ENCODE measurements at places on chromosomes 6 and 20. TPM values are rescaled to one million over a fixed set of nuclear protein-coding genes. Genes with fewer than 3 reads are reported as not detected.

The SPATA25 gene
- not detected for total RNA-seq

DNA sequence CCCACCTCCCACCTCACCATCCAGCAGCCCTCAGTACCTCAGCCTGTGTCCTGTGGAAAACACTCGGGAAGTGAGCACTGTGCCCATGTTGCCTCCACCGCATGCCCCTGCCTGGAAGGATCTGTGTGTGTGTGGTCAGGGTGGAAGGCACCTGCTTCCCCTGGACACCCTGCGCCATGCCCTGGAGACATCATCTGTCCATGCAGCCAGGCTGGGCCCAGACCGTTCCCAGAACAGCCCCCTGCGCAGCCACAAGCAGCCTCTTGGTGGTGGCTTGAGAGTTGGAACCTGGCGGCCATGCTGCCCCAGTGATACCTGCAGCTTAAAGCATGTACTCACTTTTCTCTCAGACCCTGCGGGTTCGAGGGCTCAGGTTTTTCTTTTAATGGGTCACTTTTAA is 34.9 kb upstream of the SLC22A1 start:
- DNase-seq: no peak

- no peak for DNase-seq
Measured at GRCh38 chr20:50331469-50332363, 141.1 kb downstream of the CEBPB start.

The TSBP1 gene
- not detected for total RNA-seq

Data from esophagus squamous epithelium (tissue), 5 donors.